ENCODE measurements at places on chromosomes 12 and 14.
A peak's percentile ranks its signal among the peaks of the same experiment; 100 is the strongest.

DNA sequence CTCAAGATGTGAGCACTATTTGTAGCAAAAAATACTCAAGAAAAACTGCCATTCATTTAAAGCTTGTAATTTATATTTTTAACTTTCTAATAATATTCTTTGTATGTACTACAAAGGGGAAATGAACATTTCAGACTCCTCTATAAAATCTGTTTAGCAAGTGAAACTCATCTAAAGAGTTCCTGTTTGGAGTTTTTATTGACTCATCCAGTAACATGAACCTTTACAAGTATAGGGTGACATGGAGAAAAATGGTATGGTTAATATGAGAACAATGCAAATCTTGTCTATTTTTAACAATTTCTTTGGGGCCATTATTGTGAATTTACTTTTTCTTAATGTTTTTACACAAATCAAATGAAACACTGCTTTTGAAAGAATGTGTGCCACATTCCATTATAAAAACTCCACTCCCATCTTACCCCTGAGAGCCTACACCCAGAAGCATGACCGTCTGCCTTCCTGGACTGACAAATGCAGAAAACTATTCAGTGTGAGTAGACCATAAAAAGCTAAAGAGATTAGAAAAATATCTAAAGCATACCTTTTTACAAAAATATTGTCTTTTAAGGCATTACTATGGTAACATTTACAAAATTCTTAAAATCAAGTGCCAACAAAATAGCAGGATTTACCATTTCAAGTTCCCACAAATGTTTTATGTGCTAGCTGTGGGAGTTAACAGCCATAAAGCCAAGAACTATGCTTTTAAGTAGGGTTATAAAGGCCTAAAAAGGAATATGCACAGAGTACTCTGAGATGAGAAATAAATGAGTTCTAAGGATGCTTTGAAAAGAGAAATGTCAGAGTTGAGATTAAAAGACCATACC lies 144.0 kb downstream of the ADAMTS20 start:
- DNase-seq = peak; percentile 10

- peak; percentile 66 for DNase-seq
Measured at GRCh38 chr14:50599700-50600444, 39.9 kb downstream of the ATL1 start.

GRCh38 chr14:102295270-102295669 lies 9.7 kb downstream of the MOK start:
- no peak for DNase-seq

GRCh38 chr14:91387169-91387835 lies 30.3 kb downstream of the CCDC88C start:
- peak; percentile 63 for DNase-seq

DNA sequence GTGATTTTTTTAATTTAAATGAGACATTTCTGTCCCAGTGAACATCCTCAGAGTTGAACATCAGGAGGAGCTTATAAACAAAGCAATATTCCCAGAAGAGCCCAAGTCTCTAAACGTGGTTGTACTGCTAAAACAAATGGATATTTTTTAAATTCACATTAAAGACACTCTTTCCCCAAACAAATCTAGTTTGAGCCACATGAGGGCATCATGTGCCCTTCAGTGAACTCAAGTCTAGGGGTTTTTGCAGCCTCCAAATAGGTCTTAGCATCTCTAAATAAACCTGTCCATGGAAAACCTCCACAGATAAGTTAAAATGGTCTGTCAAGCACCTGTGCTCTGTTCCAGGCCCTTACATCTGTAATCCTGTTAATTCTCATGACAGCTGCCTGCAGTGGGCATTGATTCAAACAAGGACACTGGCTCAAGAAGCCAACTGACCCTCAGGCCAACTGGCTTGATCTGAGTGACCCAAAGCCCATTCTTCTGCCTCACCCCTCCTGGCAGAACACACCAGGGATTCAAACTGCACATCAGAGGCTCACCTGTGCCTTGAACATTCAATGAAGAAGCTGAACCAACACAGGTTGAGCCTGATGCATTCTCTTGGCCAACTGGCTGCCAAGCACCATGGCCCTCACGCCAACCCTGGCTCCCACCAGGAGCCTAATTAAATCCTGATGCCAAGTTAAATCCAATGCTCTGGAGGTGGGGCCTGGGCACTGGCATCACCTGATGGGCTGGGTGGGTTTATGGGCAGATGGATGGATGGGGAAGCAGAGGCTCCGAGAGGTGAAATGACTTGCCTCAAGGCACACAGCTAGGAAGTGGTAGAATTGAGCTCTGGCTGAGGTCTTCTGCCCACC lies 8.6 kb downstream of the ISCU start:
- no peak for DNase-seq

- no peak for DNase-seq
Measured at GRCh38 chr12:123363390-123363739, 1.3 kb downstream of the SBNO1 start.

DNA sequence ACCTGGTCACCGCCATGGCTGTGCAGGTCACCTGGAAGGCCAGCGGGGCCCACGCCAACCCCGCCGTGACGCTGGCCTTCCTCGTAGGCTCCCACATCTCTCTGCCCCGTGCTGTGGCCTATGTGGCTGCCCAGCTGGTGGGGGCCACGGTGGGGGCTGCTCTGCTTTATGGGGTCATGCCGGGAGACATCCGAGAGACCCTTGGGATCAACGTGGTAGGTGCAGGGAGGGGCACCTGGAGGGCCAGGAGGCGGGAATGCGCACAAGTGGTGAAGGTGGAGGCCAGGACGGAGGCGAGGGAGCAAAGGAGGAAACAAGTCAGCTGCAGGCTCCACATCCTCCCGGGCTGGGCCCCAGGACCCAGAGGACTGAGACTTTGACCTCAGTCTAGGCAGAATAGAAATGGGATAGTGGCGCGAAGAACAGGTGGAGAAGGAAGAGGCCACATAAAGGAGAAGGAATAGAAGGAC lies 649 bp downstream of the AQP6 start:
- no peak for DNase-seq

DNA sequence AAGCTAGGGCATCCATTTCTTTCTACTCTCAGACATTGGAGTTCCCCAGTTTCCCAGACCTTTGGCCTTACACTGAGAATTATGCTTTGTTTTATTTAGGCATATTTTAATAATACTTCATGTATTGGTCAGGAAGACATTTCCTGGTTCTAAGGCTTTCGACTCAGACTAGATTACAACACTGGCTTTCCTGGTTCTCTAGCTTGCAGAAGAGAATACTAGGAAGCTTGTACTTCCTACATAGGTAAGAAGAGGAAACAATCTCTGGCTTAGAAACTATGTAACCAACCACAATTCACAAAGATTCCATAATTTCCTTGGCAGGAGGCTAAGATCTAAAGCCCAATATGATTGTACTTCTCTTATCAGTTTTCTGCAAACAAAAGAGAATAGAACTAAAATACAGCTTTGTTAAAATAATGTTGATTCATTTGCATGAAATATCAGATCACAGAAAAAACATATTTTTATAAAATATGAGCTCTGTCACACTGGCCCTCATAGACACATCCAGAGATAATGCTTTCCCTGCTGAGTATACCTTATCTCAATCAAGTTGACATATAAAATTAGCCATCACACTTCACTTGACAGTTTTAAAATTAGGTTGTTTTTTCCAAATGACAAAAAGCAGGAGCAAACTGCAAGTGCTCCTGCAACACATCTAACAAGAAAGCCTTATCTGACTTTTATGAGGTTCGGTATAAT lies 30.5 kb downstream of the CLEC2D start:
- no peak for DNase-seq

- DNase-seq = no peak
Measured at GRCh38 chr14:62711351-62712023, 333.8 kb downstream of the KCNH5 start.

- no peak for DNase-seq
Measured at GRCh38 chr12:78442454-78442801, 422.1 kb upstream of the SYT1 start.

- DNase-seq = peak; percentile 39
Measured at GRCh38 chr12:124040291-124040690, 67.3 kb downstream of the ZNF664 start.

- DNase-seq = peak; percentile 45
Measured at GRCh38 chr12:442235-442884, 17.4 kb upstream of the B4GALNT3 start.

- no peak for DNase-seq
Measured at GRCh38 chr12:43094886-43095575, 457.0 kb downstream of the ADAMTS20 start.

- DNase-seq = peak; percentile 68
Measured at GRCh38 chr12:57319678-57320469, 68.9 kb upstream of the STAC3 start.

DNA sequence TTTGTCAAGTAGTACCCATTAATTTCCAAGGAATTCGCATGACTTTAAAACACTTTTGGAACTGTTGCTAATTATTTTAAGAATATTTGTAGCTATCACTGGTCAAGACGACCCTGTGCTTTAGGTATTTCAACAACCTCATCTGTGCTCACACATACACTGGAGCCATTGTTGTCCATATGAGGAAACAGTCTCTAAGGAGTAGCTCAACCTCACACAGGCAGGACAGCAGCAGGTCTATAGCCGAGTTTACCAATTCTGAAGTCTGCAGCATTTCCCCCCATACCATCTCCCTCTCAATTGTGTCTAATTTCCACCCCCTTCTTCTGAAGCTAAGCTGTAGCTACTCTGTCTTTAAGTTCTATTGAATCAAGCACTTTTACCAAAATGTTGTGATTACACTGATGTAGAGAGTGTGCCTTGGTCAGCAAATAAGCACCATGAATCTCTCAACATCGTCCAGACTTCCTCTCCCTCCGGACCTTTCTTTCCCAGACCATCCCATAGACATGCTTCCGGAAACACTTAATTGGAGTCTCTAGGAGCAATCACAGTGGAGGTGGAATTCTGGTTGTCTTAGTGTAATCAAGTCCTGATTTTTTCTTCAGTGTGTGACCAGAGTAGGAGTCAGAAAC lies 48.5 kb upstream of the NUAK1 start:
- DNase-seq = no peak

- no peak for DNase-seq
Measured at GRCh38 chr14:38089123-38089522, 118.6 kb upstream of the SSTR1 start.

- DNase-seq = no peak
Measured at GRCh38 chr12:109310247-109311125, 1.4 kb upstream of the FOXN4 start.

DNA sequence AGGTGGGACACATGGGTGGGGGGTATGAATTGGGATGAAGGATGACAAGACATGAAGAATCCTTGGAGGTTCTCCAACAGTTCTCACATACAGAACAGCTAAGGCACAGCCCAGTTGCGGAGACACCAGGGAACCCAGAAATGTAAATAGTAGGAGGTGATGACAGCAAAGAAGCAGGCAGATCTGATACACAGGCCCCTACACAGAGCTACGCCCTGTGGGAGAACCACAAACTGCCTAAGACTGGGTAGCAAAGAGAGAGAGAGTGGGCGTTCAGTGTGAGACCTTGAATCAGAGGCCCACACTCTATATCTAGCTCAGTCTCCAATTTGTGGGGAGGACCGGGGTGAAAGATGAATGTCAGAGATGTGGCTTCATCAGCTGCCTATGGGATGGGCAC lies 9.5 kb upstream of the NUMB start:
- DNase-seq = no peak

DNA sequence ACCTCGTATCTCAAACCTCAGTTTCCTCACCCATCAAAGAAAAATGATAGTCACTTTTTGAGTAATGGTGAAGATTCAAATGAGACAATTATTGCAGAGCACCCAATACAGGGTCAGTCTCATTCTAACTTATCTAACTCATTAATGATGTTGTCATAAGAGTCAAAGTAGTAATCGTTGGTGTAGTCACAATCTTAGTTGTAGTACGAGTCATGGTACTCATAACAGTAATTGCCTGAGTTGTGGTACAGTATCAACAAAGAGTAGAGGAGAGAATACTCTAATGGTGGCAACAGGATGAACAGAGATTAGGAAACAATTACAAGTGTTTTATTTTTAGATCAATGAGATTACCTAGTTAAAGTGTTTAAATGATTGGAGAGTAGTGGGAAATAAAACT lies 93.6 kb upstream of the TMTC2 start:
- DNase-seq = no peak

DNA sequence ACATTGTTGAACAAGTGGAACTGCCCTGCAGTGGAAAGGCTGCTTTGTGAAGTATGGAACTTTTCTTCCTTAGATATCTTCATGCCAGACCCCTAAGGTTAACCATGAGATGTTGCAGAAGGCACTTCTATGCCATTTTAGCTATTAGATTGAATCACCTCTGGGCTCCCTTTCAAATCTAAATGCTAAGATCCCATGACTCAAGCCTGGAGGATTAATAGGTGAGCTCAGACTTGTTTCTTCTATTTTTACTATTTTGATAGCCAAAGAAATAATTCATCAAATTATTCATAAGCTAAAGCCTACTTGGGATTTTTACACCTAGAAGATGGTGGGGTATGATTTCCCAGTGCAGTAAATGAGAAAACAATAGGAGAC lies 64.3 kb downstream of the DAD1 start:
- no peak for DNase-seq

GRCh38 chr12:127767656-127768055 lies 499.3 kb upstream of the TMEM132C start:
- DNase-seq = no peak

GRCh38 chr14:50039734-50040400 lies 76.5 kb downstream of the VCPKMT start:
- DNase-seq = no peak

GRCh38 chr14:31944256-31945073 lies 132.6 kb upstream of the ARHGAP5 start:
- DNase-seq = no peak

- no peak for DNase-seq
Measured at GRCh38 chr12:11823043-11823442, 173.6 kb downstream of the ETV6 start.

DNA sequence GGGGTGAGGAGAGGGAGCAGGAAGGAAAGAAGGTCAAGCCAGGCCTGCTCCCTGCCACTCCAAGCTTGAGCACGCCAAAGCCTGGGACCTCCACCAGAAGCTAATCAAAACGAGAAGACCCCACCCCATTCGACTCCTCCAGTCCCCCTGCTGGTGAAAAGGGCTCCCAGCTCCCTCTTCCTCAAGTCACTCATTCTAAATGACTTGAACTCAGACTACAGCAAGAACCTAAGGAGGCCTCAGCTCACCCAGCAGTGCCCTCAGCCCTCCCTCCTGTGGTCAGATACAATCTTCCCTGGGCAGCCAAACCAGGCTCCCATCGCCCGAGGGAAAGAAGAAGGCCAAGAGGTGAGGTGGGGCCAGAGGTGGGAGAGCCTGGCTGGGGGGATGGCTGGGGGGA lies 17.4 kb downstream of the HDAC7 start:
- no peak for DNase-seq

Data from muscle of back (tissue), 13 donors.